ENCODE measurements at places on chromosomes 12 and 14.

DNA sequence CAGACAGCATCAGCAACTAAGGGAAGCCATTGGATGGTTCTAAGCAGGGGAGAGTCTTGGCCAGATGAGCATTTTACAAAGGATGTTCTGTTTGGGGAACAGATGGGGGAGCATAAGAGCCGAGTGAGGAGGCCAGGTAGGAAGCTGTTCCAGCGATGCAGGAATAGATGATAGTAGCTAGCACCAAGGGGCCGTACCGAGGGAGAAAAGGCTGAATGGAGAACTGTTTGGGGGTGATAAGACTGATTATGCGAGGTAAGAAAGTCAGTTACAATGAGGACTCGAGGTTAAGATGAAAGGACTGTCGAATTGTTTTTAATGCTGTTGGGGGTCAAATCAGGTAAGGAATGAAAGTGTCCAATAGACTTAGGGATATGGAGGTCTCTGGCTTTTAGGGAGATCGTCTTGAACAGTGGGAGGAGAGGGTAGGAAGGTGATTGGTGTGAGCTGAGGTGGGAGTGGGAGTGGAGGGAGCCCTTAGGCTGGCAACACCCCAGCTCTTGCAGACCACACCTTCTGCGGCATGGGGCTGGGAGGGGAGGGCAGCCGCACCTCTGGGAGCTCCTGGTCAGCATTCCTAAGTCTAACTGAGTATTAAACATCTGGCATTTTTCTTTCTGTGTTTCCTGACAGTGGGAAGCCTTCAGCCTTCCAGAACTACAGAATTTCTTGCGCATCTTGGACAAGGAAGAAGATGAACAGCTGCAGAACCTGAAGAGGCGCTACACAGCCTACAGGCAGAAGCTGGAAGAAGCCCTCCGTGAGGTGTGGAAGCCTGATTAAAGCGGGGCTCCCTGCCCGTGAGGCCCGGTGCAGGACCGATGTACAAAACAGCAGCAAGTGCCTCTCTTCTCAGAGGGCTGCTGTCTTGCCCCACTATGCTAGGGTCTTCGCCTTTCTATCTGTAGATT lies 64.8 kb downstream of the GNS start:
- H3K36me3 ChIP-seq: peaks cover 16% of the 10 kb centered on the region
- no peak overlapping the region for H3K27ac ChIP-seq
- no peak overlapping the region for H3K4me3 ChIP-seq
- no peaks in the 10 kb centered on the region for H3K27me3 ChIP-seq
- no peak for DNase-seq

DNA sequence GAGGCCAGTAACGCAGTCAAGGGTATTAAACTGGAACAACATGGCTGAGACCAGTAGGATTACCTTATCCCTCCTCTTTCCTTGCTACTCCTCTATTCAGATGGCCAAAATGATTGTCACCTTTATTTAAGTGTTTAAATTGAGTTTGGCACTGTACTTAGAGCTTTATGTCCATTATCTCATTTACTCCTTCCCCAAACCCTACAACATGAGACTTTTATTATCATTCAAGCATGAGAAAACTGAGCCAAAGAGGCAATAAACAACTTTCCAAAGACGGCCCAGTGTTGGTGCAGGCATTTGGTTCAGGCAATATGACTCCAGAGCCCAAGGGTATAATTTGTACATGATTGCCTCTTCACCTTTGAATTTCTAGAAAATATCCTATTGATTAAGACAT lies 370.9 kb upstream of the KITLG start:
- H3K27ac ChIP-seq: no peak overlapping the region
- H3K36me3 ChIP-seq: peaks cover 11% of the 10 kb centered on the region
- peaks cover 7% of the 10 kb centered on the region for H3K4me1 ChIP-seq
- no peak for DNase-seq
- H3K4me3 ChIP-seq: no peak overlapping the region
- H3K27me3 ChIP-seq: peaks cover 21% of the 10 kb centered on the region

GRCh38 chr14:21264025-21264801 lies 5.0 kb downstream of the HNRNPC start:
- peaks cover 2% of the 10 kb centered on the region for H3K4me1 ChIP-seq
- no peak for DNase-seq
- peak overlapping the region; percentile 100 for H3K4me3 ChIP-seq
- peaks cover 96% of the 10 kb centered on the region for H3K36me3 ChIP-seq

DNA sequence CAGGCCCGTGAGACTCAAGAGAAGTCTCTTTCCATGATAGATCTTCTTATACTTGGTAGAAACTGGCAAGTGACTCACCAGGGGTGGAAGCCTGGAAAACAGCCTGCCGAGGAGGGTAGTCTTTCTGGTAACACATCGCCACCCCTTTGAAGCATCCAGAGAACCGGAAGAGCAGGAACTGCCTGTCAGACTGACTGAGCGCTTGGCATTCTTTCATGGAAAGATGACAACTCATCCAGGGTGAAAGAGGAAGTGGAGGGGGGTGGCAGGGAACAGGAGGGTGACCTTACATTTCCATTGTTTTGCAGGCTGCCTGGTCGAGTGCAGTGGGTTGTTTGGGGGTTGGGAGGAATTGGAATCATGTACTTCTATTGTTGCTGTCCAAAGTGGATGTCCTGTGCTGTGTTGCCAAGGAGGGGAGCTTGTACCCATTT lies 34.5 kb downstream of the PRKCH start:
- H3K27me3 ChIP-seq: no peaks in the 10 kb centered on the region
- no peaks in the 10 kb centered on the region for H3K36me3 ChIP-seq
- H3K4me3 ChIP-seq: no peak overlapping the region
- H3K4me1 ChIP-seq: peaks cover 8% of the 10 kb centered on the region
- DNase-seq: peak; percentile 72

DNA sequence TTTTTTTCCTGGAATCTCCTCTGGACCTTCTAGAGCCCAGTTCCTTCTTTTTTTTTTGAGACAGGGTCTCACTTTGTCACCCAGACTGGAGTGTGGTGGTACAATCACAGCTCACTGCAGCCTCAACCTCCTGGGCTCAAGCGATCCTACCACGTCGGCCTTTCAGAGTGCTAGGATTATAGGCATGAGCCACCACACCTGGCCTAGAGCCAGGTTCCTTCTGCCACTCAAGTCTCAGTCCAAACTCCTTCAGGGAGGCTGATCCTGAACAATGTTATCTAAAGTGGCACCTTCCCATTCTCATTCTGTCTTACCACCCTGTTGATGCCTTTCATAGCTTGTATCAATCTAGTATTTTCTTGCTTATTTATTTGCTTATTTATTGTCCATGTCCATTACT lies 22.3 kb upstream of the ELK3 start:
- no peak overlapping the region for H3K27ac ChIP-seq
- no peak overlapping the region for H3K4me3 ChIP-seq
- H3K27me3 ChIP-seq: no peaks in the 10 kb centered on the region
- H3K4me1 ChIP-seq: no peaks in the 10 kb centered on the region

DNA sequence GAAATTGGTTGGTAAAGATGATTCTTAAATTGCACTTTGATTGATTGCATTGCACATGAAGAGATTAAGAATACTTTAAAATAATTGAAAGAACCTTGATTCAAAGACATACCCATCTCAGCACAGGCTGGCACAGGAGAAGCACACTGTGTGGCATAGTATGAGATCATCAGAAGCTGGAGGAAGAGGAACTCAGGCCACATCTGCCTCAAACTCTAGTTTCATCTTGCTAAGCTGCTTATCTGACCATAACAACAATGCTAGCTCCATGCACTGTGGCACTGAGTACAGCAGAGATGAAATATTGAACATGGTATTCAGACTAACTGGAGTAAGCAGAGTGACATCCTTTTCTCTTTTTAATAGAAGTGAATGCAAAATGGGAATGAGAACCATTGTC lies 99.1 kb downstream of the TBC1D30 start:
- no peak for DNase-seq
- H3K4me1 ChIP-seq: peaks cover 5% of the 10 kb centered on the region
- H3K27me3 ChIP-seq: no peaks in the 10 kb centered on the region
- no peak overlapping the region for H3K27ac ChIP-seq

Data from H9 (cell line).